ENCODE measurements at places on chromosomes 3 and 15. TPM values are rescaled to one million over a fixed set of nuclear protein-coding genes. Genes with fewer than 3 reads are reported as not detected.

SEMA5B gene
- 0.72 TPM for total RNA-seq

DNA sequence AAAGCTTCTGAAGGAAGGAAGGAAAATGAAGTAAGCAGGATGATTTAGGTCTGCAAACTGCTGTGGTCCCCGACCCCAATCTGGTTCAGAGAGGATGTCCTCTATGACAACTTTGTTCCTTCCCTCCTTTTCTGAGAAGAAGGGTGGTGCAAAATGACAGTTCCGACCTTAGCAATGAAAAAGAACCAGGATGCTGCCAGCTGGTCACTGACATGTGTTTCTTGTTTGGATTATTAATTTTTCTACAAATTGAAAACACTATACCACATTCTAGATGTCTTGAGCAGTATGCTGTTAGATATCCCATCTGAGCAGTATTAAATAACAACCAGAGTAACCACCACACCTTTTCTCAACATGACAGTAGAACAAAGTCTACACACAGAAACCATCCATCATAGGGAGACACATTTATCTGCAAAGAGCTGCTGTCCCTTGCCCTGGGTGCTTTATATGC is 27.5 kb downstream of the CDCP1 start:
- DNase-seq, result no peak

STT3B gene
- 118 TPM for total RNA-seq

DNA sequence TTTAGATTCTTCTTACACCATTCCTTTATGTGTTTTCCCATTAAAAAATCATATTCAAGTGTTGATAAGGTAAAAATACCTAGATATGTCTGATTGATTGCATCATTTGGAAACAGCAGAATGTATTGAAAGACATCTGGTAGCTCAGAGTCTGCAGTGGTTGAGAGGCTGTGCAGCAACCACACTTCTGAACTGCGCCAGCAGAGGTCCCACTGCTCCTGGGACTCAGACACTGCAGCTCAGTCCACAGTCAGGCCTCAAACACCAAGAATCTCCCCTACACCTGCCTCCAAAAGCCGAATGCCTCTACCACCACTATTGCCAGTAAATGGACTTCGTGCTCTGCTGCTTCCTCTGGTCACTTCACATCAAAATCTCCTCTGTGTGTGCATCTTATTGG is 176.9 kb upstream of the LMCD1 start:
- DNase-seq, result peak; percentile 71

ITGA11 gene
- 22.0 TPM for total RNA-seq
